ENCODE measurements at places on chromosomes 1 and 21. TPM values are rescaled to one million over a fixed set of nuclear protein-coding genes. Genes with fewer than 3 reads are reported as not detected.

SPATA6 gene
- total RNA-seq = 1.9 TPM

C1orf141 gene
- not detected for total RNA-seq

LMOD1 gene
- not detected for total RNA-seq

TTC13 gene
- total RNA-seq = 9.6 TPM

FALEC gene
- total RNA-seq = not detected

ADORA1 gene
- 0.50 TPM for total RNA-seq

RAP1GAP gene
- 11.4 TPM for total RNA-seq

Measured in A549 treated with Mapracorat at 1 μM for 4 hours (cell line).